RPMI8226 (cell line): ENCODE measurements at places on chromosomes 11 and 22.

GRCh38 chr11:97309291-97309690 is 919.5 kb downstream of the JRKL start:
- no peak for DNase-seq

DNA sequence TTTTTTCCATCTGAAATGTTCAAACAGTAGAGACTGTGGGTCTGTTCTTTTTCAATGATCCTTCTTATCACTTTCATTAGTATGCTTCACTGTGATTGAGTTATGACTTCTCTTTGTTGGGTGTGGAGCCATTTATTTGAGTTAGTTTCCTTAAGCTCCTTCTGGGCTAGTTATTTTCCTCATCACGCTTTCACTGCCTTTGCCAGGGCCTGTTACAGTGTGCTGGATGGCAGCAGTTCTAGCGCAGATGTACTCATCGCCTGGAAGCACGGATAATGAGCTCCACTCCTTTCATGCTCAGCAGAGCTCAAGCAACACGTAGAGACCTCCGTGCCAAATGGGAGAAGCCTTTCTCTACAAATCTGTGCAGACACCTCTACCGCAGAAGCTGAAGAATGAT is 7.0 kb upstream of the ARHGAP42 start:
- DNase-seq = no peak

DNA sequence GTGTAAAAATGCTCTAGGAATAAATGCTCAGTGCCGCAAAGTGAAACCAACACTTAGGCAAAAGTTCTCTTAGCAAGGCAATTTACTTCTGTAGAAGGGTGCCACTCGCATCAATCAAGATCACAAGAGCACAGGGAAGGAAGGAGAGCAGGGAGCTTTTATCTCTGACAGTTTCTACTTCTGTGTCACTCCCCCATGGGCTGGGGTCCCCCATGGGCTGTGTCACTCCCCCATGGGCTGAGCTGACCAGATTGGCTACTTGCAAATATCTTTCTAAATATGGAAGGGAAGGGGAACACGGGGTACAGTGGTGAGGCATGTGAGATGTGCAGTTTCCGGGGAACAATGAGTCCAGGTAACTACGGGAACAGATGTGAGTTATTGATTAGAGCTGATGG is 397 bp downstream of the OR52N2 start:
- no peak for DNase-seq

DNA sequence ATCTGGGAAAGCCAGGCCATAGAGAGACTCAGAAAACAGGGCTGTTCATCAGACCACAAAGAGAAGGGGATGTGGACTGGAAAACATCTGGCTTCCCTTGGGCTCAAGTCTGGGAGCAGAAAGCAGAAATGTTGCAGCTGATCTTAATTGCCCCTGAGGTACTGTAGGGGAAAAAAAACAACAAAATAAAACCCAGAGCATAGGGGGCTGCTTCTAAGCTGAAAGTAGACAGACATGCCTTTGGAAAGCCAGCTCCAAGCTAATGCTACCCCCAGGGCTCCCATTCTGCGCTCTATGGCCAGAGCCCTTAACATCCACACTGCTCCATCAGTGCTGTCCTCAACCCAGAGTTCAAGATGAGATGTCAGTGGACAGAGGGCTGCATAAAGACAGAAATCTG is 2.0 kb upstream of the PACSIN3 start:
- no peak for DNase-seq

DNA sequence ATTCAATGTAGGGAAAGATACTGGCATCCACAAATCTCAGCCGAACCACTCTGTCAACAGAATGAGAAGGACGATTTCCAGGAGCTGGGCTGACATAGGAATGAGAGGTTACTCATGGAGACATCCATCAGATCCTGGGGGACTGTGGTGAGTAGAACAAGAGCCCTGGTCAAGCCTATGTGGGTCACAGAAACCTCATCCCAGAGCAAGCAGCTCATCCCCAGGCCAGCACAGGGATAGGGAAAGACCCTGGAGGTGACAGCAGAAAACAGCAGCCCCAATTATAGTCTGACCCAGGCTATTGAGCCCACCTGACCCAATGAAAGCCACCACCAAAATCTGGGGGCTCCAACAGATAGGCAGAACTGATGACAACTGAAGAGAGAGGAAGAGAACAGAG is 128.0 kb upstream of the SERPIND1 start:
- DNase-seq = no peak

DNA sequence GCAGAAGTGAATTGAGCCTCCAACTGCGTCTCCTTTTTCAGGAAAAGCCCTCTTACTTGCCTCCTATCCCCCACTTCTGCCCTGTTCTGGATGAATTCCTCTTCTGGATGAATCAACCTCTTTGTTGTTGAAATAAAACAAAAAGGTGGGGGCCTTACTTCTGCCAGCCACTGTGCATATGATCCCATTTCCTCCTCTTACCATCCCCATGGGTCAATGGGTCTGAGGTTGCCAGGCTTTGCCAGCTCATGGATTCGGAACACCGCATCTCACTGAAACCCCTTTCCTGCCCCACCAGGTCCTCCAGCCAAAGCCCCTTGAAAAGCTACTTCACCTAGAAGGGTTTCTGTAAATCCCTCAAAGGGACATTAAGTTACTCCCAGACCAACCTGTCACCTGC is 3.7 kb upstream of the CHST1 start:
- DNase-seq = no peak

GRCh38 chr11:113505541-113506375 is 30.6 kb upstream of the DRD2 start:
- DNase-seq = no peak

- no peak for DNase-seq
These were observed 168.1 kb downstream of the ST3GAL4 start for GRCh38 chr11:126523441-126524205.

- no peak for DNase-seq
These were observed 35.4 kb upstream of the AMOTL1 start for GRCh38 chr11:94732617-94733281.

DNA sequence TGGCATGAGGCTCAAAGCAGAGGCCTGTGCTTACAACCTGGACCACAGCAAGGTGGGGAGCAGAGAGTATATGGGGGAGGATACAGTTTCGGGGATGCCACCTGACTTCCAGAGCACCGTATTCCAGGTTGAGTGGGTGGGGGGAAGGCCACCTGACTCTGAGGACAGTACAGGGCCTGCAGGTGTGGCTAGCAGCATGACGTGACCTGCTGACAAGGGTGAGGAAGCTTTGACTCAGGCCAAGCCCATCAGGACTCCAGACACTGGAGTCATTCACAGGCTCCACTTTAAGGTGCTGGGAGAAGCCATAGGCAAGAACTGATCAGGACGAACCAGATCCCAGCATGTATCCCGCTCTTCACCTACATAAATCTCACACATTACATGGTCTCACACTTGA is 34.6 kb upstream of the CRTAM start:
- DNase-seq = no peak

GRCh38 chr11:21398195-21398594 is 728.8 kb downstream of the NELL1 start:
- no peak for DNase-seq

- no peak for DNase-seq
These were observed 206.9 kb downstream of the CADM1 start for GRCh38 chr11:115297330-115297729.

- peak; percentile 56 for DNase-seq
These were observed 18.3 kb downstream of the PRSS23 start for GRCh38 chr11:86818462-86819192.

DNA sequence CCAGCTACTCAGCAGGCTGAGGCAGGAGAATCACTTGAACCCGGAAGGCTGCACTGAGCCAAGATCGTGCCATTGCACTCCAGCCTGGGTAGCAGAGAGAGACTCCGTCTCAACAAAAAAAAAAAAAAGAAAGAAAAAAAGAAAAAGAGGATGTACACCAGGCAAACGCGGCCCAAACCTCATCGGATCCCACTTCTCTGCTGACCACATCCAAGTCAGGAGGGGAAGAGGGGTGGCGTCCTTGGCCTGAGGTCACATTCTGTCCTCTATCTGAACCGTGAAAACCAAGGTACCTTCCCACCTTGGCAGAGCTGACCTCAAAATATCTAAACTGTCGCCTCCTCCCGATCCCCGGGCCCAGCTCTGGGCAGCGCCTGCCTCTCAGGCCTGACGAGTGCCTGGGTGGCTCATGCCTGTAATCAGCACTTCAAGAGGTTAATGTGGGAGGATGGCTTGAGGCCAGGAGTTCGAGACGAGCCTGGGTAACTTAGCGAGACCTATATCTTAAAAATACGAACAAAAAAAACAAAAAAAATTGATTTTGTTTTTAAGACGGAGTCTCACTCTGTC is 25.1 kb downstream of the RGL4 start:
- no peak for DNase-seq

DNA sequence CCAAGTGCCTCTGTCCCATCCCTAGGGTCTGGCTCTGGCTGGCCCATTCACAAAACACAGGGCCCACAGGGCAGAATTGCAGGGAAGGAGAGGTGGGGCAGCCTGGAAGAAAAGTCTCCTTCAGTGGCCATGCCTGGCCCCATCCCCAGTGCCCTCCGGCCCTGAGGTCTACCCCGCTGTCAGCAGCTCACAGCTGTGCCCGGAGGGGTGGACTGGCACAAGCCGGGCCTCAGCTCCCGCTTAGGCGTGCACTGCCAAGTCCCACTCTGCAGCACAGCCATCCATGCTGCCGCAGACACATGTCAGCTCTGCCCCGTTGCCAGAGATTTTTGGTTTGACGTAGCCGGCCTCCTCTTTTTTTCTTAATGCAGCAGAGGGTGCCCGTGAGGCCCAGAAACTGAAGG is 3.9 kb upstream of the SCN2B start:
- DNase-seq = peak; percentile 55

DNA sequence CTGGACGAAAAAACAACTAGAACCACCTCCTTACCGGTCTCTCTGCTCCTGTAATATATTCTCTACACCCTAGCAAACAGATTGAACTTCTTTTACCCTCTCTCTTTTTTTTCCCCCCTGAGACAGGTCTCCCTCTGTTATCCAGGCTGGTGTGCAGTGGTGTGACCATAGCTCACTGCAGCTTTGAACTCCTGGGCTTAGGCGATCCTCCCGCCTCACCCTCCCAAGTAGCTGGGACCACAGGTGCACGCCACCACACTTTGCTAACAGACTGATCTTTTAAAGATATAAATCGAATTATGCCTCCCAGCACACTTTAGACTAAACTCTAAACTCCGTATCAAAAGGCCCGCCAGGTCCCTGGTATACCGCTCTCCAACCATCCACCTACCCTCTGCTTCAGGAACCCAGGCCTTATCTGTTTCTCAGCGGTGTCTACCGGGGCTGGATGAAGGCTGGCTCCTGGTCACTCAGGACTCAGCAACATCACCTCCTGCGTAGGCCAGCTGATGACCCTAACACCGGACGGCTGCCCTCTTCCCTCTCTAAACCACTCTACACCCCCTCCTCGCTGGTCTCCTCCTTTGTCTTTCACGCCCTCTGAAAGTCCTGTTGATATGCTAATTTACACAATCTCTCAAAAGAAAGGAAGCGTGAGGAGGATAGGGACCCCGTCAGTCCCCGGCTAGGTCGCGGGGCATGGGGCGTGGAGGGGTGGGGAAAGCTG is 745 bp downstream of the C22orf39 start:
- DNase-seq = no peak

- DNase-seq = peak; percentile 83
These were observed 5.3 kb downstream of the NEAT1 start for GRCh38 chr11:65427691-65428577.

DNA sequence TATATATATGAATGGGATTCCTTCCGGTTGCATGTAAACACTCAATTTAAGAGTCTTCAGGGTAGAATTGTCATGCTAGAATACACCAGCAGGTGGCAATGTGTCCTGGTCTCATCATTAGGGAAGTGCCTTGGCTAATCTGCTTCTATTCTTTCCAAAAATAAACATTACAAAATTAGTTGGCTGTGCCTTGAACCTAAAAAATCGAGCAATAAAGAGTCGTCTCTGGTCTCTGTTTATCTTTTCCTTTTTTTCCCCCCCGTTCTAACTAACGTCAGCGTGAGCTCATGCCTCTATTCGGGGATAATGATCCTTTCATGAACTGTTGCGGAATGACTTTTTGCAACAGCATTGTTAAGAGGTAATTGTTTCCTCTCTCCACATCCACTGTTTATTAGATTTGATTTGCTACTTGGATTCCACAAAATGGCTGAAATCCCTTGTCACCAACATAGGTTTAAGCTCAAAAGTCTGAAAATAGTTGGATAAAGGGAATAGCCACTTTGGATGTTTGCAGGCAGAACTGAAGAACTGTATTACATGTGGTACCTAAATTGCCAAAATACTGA is 1.2 kb upstream of the ARHGEF12 start:
- peak; percentile 67 for DNase-seq

DNA sequence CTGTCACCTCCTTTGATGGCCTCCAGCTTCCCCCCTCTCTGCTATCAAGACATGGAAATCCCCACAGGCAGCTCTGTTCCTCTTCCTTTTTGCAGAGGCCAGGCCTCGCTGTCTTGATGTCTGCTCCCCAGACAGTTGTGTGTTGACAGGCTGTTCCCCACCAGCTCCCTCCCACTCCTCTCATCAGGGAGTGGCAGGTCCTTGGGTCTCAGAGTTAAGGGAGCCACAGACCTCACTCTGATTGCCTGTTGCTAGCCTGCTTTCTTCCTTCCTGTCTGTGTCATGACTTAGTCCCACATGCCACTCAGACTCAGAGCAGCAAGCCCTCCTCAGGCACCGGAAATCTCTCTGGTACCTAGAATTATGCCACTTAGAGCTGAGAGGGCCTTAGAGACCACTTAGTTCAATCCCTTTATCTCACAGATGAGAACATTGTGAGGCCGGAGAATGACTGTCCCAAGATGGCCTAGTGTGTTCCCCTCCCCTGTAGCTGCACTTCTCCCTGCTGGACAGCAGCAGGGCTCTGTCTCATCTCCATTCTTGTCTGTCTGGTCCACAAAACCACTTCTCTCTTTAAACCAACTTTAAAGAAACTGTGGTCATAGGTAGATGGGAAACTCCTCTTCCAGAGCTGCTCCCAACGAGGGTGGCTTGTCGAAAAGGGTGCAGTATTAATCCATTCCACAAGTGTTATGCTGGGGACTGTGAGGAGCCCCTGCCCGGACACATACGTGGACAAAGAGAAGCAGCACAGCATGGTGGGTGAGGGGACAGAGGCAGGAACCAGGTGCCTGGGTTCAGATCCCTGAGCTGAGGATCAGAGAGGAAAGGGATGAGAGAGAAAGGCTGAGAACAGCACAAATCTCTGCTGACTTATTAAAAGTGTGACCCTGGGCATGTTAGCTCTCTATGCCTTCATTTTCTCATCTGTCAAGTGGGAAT is 4.2 kb downstream of the AMPD3 start:
- peak; percentile 62 for DNase-seq
